Fibroblast of skin of left biceps (primary cell): ENCODE measurements at places on chromosomes 16 and 17.

DNA sequence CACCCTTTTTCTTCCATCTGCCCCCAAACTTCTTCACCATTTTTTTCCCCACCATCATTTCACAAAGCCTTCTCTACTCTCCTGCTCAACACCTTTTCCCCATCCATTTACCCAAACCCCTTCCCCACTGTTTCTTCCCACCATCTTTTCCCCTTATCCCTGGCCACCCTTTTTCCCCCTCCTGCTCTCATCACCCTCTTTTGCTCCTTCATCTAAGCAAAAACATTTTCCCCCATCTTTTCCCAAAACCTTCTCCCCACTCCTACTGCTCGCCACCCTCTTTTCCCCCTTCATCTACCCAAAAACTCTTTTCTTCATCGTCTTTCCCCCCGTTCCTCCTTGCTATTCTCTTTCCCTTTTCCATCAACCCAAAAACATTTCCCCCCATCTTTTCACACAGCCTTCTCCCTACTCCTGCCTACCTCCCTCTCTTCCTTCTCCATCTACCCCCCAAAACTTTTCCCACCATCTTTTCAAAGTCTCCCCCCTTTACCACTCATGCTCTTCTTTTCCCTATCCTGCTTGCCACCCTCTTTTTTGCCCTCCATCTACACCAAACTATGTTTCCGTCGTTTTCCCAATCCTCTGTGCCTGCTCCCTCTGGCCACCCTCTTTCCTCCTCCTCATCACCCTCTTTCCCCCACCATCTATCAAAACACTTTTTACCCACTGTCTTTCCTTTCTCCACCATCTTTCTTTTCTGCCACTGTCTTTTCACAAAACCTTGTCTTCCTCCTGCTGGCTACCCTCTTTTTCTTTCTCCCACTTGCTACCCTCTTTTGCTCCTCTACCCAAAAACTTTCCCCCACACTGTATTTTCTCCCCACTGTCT lies 205.8 kb upstream of the WSB1 start:
- DNase-seq: no peak

DNA sequence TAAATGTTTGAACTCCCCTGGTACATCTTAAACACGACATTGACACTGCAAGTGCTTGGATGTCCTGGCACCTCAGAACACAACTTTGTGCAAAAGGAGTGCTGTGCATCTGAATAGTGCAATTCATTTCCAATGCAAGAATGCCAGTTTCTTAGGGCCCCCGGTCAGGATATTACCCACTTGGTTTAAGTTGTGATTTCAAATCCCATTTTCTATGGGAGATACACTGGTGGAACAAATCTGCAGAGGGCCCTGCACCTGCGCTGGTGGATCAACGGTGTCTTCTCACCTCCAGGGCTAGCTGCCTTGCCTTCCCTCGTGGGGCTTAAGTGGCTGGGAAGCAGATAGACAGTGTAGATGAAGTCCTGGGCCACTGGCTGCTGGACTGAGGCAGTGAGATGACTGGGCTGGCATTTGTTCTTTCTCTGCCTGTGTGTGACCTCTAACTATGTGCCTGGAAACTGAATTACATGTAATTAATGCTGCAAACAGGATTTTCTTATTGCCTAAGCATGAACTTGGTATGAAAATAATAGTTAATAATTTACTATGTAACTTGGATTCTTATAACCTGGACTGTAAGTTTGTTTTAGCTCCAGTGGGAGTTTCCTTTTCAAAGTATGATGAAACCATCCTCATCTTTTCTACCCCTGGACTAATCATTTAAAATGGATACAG lies 20.9 kb downstream of the HAPSTR1 start:
- DNase-seq: no peak

GRCh38 chr16:23374721-23375510 lies 72.8 kb downstream of the SCNN1B start:
- DNase-seq: no peak

- DNase-seq: no peak
These were observed 380.3 kb upstream of the MAF start for GRCh38 chr16:79980650-79981521.

GRCh38 chr17:65027305-65027704 lies 29.2 kb downstream of the GNA13 start:
- DNase-seq: no peak

DNA sequence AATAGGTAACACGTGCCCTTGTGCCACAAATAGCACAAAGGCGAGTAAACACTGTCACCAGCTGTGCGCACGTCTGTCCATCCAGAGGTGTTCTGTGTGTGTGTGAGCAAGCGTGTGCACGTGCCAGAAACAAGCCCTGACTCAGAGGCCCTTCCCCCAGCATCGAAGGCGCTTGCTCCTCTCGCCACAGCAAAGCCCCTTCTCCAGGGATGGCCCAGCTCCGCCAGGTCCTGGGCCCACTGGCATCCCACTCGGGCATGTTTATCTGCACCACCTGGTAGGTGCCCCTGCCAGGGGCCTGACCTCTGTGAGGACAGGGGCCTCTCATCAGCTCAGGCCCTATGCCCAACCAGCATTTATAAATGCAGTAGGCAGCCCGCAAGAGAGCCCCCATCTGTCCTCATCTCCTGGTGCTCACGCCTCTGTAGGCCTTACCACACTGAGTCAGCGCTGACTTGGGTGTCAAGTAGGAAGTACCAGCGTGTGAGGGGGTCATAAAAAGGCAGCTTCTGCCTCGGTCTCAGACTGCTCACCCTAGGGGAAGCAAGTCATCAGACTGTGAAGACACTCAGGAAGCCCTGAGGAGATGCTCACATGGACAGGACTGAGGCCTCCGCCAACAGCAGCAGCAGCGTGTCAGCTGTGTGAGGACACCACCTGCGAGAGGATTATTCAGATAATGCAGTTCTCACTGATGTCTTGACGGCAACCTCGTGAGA lies 10.8 kb downstream of the TMEM235 start:
- no peak for DNase-seq

- no peak for DNase-seq
These were observed at the start of gene PIPOX for GRCh38 chr17:29042679-29043538. PIPOX (plus strand) TSS chr17:29043141; CDS start chr17:29043226, 85 bp downstream.

GRCh38 chr16:29154676-29155121 lies 169.8 kb downstream of the LAT start:
- DNase-seq: no peak

- no peak for DNase-seq
These were observed 19.4 kb downstream of the KPNB1 start for GRCh38 chr17:47669081-47669480.

DNA sequence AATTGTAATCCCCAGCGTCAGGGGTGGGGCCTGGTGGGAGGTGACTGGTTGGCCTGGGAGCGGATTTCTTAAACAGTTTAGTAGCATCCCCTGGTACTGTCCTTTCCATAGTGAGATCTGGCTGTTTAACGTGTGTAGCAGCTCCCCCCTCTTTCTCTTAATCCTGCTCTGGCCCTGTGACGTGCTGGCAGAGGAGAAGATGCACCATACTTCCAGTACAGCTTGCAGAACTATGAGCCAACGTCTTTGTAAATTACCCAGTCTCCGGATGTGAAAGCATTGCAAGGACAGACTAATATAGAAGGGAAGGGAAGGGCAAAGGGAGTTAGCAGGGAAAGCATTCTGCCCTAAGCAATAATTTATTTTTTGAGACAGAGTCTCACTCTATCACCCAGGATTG lies 83.9 kb downstream of the RMI2 start:
- no peak for DNase-seq
